SW 1271 (cell line): ENCODE measurements at places on chromosomes 7 and 10.

GRCh38 chr10:77400033-77400432 is 237.6 kb downstream of the KCNMA1 start:
- DNase-seq, result no peak

DNA sequence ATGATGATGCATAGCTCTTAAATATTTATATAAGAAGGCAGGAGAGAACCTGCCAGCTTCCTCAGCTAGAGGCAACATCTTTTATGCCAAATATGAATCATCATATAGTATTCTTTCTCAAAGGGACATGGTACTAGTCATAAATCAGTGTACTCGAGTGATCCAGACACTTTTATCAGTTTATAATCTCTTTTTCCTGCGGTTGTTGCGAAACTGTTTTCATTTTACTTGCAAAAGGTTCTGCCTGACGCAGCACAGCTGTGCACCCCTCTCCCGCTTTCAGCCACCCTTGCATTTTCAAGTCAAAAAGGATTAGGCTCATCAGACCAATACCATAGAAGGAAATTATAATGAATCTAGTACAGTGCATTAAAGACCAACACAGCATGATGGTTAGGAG is 332.3 kb upstream of the PRKCQ start:
- DNase-seq, result no peak

DNA sequence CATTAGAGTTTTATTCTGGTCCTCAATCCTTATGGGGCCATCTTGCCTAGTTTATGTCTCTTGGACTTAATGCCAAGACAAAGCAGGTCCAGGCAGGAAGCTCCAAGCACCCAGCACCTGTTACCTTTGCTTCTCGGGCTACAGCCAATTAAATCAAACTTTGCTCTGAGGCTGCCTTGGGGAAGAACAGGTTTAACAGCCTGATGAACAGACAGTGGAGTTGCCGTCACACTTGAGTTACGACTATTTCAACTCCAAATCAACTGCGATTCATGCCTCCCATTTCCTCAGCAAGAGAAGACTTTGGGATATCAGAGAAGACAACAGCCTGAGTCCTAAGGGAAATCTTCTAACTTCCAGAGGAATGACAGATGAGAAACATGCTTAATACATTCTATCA is 62.2 kb downstream of the XPNPEP1 start:
- no peak for DNase-seq

DNA sequence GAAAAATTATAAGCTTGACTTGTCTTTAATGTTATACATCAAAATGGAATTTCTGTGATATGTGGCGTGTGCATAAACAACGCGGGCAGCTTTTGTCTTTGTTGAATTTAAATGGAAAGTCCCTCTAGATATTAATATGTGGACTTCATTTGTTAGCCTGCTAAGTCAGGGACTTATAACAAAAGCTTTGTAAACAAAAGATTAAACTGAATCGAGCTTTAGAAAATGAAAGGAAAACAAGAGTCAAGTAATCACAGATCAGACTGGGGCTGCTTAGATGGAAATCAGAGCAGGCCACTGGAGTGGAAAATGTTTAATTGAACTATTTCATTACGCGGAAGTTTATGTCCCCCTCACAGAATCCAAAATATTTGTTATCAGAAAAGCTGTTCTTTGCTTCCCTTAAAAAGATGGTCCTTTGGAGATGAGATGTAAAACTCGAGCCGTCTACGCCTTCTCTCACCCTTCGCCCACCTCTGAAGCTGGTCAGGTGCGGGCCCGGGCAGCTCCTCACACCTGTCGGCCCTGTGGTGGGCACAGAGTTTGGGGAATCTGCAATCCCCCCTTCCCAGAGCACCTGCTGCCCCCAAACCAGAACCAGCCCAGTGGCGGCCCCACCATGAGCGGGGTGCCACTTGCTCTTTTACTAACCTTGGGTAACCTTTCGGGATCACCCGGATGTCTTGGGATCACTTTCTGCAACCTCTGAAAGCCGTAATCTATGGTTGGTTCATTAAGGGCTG is 116.2 kb downstream of the EBF3 start:
- no peak for DNase-seq

DNA sequence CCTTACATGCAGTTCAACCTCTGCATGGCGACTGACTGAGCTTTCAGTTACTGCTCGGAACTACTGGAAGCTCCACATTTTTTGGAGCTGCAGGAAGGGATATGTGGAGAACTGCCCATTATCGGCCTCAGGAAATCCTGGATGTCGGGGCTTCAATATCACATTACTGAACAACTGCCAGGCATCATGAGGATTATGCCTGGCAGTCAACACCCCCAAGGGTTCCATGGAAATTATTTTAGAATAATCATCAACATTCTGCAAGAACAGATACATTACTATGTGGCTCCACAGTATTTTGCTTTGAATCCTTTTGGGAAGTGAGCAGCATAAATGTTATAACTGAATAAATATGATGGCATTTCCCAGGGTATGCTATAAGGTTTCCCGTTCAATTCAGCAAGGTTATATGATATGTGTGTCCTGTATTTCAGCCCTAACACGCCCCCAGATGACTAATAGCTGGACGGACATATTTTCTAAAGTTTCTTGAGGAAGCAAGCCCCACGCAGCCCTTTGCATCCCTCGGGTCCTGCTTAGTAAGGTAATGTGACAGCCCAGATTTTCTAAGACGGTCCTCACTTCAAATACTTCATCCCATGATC is 53.0 kb upstream of the OPALIN start:
- no peak for DNase-seq

GRCh38 chr7:31134246-31135188 is 82.4 kb downstream of the ADCYAP1R1 start:
- DNase-seq, result no peak

DNA sequence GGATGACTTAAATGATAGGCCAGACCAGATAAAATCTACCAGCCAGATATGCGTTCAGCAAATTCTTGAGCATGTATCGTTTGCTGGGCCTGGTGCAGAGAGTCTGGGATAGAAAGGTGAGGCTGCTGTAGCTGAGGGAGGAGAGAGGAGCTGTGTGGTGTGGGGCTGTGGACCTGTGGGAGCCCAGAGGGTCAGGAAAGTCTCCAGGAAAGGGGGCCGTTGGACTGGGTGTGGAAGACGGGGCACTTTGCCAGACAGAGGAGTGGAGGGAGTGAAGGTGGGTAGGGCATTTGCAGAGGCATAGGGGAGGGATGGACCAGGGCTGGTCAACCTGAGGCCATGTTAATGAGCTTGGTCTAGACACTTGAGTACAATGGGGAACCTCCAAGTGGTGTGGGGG is 124.7 kb upstream of the UNC5B start:
- no peak for DNase-seq

- no peak for DNase-seq
Observed at GRCh38 chr10:94129393-94130130, 135.8 kb downstream of the PLCE1 start.

- DNase-seq, result no peak
Observed at GRCh38 chr10:71625445-71626175, 94.0 kb downstream of the C10orf105 start.

DNA sequence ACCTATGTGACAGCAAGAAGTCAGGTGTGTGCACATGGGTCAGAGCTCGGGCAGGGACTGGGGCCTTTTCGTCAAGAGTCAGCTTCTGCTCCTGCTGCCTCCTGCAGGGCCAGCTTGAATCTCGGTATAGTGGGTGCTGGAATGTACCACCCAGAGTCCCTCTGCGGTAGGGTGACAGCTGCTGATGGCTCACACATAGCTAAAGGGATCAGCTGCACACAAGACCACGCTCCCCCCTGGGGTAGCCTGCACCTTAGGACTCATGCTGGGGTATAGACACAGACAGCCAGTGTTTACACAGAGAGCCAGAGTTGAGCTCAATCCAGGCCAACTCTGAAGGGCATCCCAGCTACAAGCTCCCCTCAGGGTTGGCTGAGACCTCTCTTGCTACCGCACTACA is 14.0 kb upstream of the COL13A1 start:
- no peak for DNase-seq

- DNase-seq, result no peak
Observed at GRCh38 chr10:119702583-119702982, 23.3 kb upstream of the INPP5F start.

DNA sequence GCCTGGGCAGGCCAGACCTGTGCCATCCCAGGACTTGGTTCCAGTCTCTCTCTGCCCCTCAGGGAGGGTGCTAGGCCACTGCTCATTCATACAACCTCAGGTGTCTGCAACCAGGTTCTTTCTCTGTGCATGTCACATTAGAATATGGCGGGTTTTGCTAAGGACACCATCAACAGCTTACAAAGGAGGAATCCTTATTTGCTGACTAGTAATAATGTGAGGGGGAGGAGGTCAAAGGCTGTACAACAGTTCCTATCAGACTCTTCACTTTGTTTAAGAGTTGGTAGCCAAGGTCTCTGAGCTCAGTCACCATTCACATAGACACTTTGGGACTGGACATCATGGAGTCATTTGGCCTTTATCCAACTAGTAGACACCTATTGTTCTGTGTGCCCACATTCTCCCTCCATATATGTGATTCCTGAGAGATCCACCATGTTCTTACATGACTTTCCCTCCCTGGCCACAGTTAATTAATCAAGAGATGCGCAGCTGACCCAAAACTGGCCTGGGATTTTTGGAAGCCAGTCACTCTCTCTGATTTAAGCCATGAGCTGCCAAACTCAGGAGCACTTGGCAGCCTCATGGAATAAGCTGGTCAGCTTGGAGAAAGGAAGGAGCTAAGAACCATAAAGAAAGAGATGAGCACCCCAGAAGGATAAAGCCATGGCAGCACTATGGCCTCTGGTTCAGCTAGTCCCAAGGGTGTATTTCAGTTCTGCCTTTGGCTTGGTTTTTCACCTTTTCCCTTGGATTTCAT is 51.2 kb downstream of the DPCD start:
- DNase-seq, result no peak

- DNase-seq, result no peak
Observed at GRCh38 chr10:6320320-6321010, 117.7 kb downstream of the PFKFB3 start.

- DNase-seq, result no peak
Observed at GRCh38 chr7:157301610-157302120, 35.1 kb upstream of the DNAJB6 start.

DNA sequence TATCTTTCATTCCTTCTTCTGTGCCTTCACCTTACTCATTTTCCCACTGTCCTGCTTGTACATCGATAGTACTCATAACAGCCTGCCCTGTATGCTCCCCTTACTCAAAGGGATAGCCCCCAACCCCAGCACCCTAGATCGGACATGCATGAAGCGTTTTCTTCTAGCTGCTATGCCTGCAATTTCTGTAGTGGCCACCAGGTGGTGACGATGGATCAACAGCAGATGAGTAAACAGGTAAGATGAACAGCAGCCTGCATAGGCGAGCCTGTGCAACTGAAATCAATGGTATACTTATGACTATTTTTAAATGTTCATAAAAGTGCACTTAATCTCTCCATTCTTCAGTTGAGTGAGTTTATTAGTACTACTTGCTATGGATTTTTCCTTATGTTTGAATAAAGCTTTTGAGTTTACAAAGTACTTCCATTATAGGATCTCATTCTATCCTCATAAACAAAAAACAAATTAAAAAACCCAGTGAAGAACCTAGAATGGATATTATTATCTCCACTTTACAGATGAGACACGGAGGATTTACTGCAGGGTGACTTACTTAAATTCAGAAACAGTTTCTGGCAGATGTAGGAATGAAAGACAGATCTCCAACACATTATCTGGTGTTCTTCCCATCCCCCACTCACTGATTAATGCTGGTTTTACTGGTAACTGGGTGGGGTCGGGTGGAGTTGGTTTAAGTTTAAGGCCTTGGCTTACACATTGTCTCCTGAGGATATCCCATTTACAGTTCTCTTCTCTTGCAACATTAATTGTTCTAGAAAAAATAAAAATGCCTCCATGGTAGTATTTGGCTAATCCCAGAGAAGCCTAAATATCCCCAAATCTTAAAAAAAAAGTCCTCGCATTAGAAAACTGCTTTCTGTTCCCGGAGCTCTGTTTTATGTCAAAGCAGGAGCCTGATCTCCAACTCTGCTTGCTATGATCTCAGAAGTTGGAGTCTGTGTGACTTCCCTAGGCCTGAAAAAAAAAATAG is 222.1 kb downstream of the GLI3 start:
- DNase-seq, result peak; percentile 2

DNA sequence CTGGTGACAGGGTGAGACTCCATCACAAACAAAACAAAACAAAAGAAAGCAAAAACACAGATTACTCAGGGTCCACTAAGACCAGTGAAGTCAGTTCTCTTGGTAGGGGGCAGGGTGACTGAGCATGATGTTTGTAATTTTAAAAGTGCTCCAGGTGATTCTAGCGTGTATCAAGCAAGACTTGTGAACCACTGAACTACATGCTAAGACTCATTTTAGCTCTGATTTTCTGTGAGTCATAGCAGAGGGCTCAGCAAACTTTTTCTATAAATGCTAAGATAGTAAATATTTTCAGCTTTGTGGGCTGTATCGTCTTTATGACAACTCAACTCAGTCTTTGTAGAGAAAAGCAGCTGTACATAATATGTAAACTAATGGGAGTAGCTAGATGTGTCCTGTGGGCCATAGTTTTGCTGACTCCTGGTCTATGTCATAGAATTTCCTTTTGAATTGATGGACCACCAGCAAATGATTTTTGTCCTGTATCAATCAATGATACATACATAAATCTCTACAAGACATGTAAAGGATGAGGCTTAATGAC is 141.3 kb downstream of the CFTR start:
- no peak for DNase-seq

- DNase-seq, result no peak
Observed at GRCh38 chr10:24446739-24447138, 237.8 kb downstream of the KIAA1217 start.

DNA sequence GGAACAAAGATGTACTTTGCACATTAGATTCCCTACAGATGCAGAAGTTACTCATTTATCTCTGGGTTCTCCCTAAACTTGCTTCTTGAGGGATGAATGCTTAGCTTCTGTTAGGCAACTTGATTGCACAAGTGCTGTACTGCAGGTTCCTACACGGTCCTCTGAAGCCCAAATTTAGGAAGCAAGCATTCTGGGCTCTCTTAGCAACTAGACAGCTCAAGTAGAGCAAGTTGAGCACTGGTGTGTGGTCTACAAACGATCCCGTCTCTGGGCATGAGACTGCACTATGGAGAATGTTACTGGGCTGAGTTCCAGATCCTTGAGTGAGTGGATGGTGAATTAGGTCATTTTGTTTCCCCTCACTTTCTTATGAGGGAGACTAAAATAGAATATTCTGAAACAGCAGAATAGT is 14.3 kb downstream of the SEMA3D start:
- no peak for DNase-seq

DNA sequence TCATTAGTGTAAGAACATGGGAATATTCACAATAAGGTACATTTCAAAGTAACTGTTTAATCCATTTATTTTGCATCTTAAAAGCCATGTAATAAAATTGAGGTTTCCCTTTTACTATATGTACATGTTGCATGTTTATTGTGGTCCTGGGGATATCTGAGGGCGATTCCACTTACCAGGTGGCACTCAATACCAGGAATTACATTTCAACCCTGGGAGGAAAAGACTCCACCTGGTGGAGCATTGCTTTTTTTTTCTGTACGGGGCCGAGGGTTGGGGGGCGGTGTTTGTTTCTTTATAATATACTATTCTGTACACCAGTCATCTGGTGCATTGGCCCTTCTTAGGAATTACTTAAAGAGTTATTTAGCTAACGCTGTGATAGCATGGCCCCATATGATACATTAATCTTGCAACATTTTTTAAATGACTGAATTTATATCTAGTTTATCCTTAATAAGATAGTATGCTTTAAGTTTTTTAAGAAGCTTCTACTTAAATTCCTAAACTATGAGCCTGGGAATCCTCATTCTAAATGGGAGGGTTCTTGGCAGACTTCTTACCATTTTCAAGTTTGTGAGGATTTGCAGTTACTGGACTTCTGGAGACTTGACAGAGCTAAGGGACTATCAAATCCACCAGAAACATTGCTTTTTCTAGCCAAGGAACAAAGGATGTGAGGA is 7.2 kb upstream of the HGF start:
- no peak for DNase-seq
